Renal cortical epithelial cell (primary cell): ENCODE measurements at places on chromosomes 1 and 21. TPM values are rescaled to one million over a fixed set of nuclear protein-coding genes. Genes with fewer than 3 reads are reported as not detected.

The SYNC gene
- 53.7 and 68.7 TPM in 2 replicates for total RNA-seq

The FCRL1 gene
- total RNA-seq = not detected in 2 replicates

The GJC2 gene
- total RNA-seq = 0.50 and 0.69 TPM in 2 replicates

The LCE1C gene
- total RNA-seq = not detected in 2 replicates

The TMEM200B gene
- total RNA-seq = 2.9 and 9.0 TPM in 2 replicates

The SYCP1 gene
- not detected in 2 replicates for total RNA-seq

The CCDC190 gene
- total RNA-seq = not detected in 2 replicates

The ADAMTS4 gene
- under 0.01 and 0.35 TPM in 2 replicates for total RNA-seq

The MEAF6 gene
- 60.3 and 79.3 TPM in 2 replicates for total RNA-seq

The GPR52 gene
- 0.17 and 1.3 TPM in 2 replicates for total RNA-seq

The MARK1 gene
- total RNA-seq = 4.3 and 11.5 TPM in 2 replicates

The ST6GALNAC5 gene
- total RNA-seq = 0.80 and 19.1 TPM in 2 replicates

The OR6N2 gene
- not detected in 2 replicates for total RNA-seq

The PLCH2 gene
- 0.05 and 0.17 TPM in 2 replicates for total RNA-seq

The HEYL gene
- total RNA-seq = 0.10 TPM in 1 of 2 replicates, not detected in the other

The ZNF593OS gene
- not detected in 2 replicates for total RNA-seq

The NAV1 gene
- 5.2 and 17.1 TPM in 2 replicates for total RNA-seq

The C1orf141 gene
- not detected in 2 replicates for total RNA-seq

The KRTAP11-1 gene
- total RNA-seq = not detected in 2 replicates

The POLR3GL gene
- total RNA-seq = 8.9 and 12.4 TPM in 2 replicates

The KCNH1 gene
- 7.1 and 18.3 TPM in 2 replicates for total RNA-seq
